ENCODE measurements at places on chromosomes 6 and 20.

GRCh38 chr6:13674533-13675190 is 37.0 kb downstream of the RANBP9 start:
- no peak for DNase-seq

GRCh38 chr20:44460795-44461141 is 14.9 kb upstream of the TTPAL start:
- DNase-seq: no peak

- DNase-seq: peak; percentile 62
Measured at GRCh38 chr6:291697-292505, at the start of gene DUSP22. DUSP22 (plus strand) TSS chr6:292487; CDS start chr6:292540, 53 bp downstream.

- no peak for DNase-seq
Measured at GRCh38 chr6:132713352-132714134, at the start of gene VNN1. VNN1 (minus strand) TSS chr6:132714055; CDS start chr6:132714035, 20 bp downstream.

- no peak for DNase-seq
Measured at GRCh38 chr6:72661411-72661810, 39.5 kb downstream of the KCNQ5 start.

DNA sequence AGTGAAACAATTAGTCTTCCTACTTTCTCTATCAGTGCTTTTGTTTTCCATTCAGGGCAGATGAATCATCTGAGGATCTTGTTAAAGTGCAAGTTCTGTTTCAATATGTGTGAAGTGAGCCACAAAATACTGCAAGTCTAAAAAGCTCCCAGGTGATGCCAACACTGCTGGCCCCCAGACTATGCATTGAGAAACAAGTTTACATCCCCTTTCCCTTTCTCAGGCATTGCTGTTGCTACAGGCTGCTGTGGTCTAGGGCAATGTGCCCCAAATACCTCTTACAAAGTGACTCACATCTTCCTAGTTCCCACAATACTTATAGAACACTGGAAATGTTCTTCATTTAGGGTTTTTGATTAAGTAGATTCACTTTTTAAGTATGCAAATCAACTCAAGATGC is 31.8 kb downstream of the ABRACL start:
- DNase-seq: no peak

DNA sequence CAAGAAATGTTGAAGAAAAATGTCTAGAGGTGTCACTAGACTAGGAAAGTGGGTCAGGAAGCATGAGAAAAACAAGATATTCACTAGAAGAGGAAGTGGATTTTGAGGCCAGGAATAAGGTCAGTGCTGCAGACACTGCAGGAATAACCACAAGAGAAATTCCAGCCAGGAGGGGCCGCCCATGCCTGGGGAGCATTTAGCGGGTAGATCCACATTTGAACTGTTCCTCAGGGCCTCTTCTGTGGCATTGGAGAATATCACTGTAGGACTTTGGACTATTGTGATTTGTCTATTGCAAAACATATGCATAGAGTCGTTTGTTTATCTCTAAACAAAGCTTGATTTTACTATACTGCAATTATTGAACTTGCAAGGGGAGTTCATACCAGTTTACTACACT is 49.6 kb upstream of the CCDC28A start:
- DNase-seq: no peak

DNA sequence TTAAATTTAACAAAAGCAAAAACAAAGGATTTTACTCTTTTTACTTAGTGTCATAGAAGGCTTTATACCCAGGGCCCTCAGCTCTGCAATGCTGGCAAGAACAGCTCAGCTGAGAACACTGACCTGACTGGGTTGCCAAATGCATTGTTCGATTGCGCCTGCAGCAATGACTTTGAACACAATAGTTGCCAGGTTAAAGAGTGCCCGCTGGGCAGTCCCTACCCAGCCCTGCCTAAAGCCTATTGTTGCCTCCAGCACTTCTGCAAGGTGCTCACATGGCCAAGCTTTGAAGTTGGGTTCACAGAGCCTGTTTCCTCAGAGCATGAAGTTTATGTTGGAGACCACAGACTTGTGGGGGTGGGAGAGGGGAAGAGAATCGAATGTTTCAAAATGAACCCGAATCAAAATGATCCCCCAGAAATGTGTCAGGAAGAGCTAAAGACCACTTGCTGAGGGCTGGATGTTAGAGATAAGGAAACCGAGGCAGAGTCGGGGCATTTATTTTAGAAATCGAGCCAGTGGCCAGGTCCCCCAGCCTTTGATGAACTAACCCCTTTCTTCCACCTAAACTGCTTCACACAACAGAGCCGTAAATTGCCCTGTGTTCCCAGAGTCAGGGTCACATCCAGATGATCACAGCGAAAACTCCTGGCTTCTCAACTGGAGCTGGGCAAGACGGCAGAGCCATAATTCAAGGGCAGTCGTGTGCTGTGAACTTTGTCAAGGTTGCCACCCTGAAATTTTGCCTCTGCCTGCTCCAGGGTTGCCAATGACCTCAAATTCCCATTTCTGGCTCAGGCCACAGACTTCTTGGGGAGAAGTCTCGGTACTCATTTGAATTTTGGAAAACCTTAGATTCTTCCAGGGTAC is 55.0 kb downstream of the FOXA2 start:
- no peak for DNase-seq

DNA sequence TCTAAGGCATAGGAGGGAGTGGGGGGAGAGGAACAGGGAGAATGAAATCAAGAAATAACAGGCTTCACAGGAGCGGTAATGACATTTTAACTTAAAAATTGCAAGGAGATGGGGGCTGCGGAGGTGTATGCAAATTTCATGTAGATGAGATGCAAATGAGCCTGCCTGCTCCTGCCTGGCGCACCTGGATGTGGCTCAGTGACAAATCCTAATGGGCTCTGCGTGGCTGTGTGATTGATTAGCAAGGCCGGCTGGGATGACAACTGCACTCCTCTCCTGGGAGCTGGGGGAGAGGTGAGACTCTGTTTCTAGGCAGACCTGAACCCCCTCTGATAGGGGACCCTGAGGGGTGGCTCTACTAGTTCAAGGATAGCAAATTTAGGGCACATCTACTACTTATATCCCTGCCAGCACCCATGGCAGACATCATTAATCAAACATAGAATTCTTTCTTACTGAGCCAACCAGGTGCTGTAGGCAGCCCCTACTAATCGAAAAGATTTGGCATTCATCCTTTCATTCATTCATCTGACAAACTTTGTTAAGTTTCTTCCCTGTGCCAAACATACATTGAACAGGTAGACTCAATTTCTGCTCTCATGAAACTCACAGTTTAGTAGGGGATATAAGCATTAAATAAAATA is 38.4 kb upstream of the TGM2 start:
- DNase-seq: no peak

DNA sequence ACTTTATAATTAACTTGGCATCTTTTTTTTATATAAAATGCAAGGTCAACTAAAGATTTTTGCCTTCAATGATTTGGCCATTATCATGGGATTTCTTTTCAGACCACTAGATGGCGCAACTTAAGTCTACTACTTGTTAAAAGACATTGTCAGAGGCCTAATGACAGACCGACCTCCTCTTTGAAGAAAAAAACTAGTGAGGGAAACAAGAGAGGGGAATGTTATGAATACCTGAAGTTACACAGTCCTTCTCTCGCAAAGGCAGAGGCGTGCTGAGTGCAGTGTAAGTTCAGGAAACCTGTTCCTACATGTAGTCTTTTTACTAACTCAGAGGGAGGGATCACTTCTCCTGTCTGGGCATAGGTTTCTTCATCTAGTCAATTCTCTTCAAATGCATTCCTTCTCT is 9.3 kb downstream of the TRAPPC3L start:
- no peak for DNase-seq

GRCh38 chr6:47592131-47592840 is 106.1 kb upstream of the ADGRF4 start:
- no peak for DNase-seq

DNA sequence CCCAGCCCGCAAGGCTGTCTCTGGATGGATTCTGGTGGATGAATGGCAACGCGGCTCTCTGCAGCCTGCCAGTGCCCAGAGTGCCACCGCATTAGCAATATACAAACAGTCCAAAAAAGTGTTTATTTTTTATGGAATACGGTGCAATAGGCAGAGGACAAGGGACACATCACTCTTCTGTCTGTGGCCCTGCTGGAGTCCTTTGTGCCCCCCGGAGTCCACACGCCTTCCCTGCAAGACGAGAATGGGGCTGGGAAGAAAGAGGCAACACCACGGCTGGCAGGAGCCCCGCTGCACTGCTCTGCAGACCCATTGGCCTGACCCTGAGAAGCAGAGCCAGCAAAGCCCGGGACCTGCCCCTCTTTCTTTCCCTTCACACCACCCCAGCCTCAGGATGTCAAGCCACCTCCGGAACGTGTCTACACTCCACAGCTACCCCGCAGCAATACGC is 196.3 kb downstream of the SYNDIG1 start:
- no peak for DNase-seq

GRCh38 chr6:137928286-137928685 is 61.2 kb downstream of the TNFAIP3 start:
- no peak for DNase-seq

- DNase-seq: no peak
Measured at GRCh38 chr6:141335477-141336273, 797.0 kb upstream of the GJE1 start.

GRCh38 chr6:14375930-14376329 is 258.4 kb downstream of the CD83 start:
- no peak for DNase-seq

GRCh38 chr6:154070041-154070440 is 31.0 kb downstream of the OPRM1 start:
- DNase-seq: no peak

DNA sequence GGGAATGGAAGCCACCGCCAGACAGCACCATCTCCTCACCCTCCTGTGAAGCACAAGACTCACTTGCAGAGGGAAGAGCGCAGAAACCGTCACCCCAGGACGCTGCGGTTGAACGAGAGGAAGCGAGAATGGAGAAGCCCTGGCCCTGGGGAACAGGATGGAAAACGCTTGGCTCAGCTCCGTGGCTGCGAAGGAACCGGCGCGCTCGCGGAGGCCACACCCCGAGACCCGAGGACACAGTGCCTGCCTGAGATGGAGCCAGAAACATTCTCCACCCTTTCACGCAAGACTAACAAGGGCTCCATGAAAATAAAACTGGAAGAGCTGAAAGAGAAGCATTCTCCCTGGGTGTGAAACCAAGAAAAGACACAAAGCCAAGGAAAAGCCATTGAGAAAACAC is 25.3 kb upstream of the CHRNA4 start:
- DNase-seq: no peak

GRCh38 chr6:130962966-130963365 is 100.1 kb downstream of the EPB41L2 start:
- no peak for DNase-seq

DNA sequence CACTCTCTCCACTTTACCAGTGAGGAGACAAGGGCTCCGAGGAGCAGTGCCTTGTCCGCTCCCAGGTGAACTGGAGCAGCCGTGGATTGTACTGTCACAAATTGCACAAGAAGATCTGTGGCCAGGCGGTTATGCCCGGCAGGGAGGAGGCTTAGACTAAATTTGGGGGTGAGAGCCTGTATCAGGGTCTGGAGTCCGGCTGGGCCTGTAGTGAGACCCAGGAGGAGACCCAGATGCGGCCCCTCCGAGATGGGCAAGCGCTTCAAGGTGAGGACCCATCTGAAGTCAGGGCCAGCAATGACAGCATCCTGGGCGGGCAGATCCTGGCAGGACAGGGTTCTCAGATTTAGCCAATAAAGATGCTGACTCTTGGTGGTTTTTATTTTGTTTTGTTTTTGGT is 27.6 kb downstream of the BANF2 start:
- no peak for DNase-seq

DNA sequence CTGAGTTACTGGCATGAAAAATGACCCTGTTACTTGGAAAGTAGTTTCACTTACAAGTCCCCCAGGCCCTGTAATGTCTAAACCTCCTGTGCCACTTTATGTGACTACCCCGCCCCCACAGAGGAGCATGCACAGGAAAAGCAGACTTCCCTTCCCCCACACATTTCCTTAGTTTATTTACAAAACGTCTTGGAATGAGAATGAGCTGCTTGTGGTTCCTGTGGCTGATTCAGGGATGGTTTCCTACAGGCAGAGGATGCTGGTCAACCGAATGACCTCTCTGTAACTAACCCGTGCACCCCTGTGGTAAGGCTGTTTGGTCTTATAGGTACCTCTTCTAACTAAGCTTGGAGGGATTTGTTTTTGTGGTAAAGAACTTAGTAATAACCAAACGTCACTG is 28.5 kb downstream of the RSPO3 start:
- DNase-seq: no peak

DNA sequence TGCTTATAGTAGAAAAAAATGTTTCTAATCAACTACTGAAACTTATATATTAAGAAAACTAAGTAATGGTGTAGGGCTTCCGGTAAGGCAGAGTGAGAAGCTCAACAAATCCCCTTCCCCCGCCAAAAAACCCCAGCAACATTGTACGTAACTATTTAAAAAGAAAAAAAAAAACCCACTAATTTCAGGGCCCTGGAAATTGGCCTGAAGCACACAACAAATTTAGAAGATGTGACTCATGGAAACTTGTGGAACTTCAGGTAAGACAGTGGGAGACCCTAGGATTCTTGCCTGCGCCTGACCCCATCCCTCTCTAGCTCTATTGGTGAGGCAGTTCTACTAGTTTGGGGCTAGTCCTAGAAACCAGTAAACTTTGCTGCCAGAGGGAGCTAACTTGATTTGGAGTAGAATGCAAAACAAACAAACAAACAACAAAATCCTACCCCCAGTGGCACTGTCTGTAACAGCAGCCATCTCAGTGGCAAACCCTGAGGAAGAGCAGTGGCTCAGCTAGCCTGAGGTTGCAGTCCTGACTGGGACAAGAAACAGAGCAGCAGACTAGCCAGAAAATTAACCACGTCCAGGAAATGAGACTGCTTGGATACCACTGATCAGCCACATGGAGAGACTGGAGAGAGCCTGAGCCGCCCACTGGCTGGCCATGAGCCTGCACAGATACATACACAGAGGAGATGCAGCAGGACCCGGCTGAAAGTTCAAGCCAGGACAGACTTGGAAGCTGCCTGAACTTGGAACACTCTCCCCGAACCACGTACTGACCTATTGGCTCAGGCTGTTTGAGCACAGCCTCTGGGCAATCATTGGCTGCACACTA is 135.1 kb downstream of the TBXT start:
- DNase-seq: no peak

DNA sequence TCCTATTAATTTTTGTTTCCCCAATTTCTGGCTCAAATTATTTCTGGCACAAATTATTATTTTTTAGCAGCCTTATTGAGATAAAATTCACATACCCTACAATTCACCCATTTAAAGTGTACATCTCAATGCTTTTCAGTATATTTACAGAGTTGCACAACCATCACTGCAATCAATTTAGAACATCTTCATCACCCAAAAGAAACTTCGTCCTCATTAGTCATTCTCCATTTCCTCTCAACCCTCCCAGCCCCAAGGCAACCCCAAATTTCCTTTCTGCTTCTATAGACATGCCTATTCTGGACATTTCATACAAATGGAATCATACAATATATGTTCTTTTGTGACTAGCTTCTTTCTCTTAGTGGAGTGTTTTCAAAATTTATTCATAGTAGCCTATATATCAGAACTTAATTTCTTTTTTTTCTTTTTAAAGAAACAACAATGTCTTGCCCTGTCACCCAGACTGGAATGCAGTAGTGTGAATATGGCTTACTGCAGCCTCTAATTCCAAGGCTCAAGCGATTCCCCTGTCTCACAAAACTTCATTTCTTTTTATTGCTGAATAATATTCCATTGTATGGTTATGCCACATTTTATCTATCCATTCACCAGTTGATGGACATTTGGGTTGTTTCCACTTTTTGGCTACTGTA is 84.5 kb downstream of the DNAH8 start:
- no peak for DNase-seq

All from stimulated activated CD8-positive, alpha-beta memory T cell treated with anti-CD3 and anti-CD28 coated beads, Interleukin-2, amount 100 ng/mL, for 1 hour (primary cell).